ENCODE measurements at places on chromosomes 3 and 15.

DNA sequence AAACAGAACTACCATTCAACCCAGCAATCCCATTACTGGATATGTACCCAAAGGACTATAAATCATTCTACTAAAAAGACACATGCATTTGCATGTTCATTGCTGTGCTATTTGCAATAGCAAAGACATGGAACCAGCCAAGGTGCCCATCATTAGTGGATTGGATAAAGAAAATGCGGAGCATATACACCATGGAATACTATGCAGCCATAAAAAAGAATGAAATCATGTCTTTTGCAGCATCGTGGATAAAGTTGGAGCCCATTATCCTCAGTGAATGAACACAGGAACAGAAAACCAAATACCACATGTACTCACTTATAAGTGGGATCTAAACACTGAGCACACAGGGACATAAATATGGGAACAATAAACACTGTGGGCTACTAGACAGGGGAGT lies 43.1 kb upstream of the TIMP4 start:
- no peak for DNase-seq

DNA sequence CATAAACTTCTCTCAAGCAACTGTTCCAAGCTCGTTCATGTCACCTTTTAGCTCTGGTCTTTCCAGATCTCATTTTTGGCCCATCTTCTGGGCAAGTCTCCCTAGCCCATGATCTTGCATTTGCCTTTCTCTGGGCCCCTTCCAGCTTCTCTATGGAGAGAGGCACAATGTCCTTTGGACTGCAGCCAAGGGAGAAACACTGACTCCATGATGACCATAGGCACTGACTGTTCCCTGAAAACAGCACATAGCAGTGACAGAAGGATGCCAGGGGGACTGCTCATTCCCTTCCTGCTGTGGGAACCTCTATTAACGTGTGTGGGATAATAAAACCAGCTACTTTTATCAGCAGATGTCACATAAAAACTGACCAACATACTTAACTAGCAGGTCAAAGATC lies 60.3 kb downstream of the STRIT1 start:
- no peak for DNase-seq

GRCh38 chr15:57312006-57312317 lies 64.3 kb upstream of the CGNL1 start:
- DNase-seq: no peak

GRCh38 chr3:9696480-9697220 lies 7.0 kb upstream of the CPNE9 start:
- DNase-seq: no peak

DNA sequence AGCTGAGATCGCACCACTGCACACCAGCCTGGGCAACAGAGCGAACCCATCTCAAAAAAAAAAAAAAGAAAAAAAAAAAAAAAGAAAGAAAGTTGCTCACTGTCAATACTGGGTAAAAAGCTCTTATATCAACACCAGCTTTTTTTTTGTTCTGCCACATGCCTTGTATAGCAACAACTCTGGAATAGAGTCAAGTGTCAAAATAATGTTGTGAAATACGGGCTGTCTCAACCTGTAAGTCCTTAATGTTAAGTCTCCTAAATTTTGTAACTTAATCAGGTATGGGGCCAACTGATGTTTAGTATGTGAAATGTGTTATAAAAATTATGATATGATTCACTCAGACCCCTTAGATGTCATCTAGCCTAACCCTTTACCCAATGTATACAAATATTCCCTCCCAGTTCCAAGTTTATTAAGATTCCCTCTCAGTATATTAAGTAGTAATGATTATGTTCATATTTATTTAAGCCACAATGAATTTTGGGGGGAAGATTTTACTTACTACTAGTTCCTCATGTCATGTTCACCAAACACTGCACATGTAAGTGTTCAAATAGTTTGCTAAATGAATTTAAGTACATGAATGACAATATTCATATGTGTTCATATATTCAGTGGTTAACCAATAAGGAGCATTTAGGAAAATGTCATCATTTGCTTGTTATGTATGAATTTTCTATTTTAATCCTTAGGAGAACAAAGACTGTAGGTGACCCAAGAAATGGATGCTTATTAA lies 52.2 kb downstream of the GPR160 start:
- DNase-seq: no peak

DNA sequence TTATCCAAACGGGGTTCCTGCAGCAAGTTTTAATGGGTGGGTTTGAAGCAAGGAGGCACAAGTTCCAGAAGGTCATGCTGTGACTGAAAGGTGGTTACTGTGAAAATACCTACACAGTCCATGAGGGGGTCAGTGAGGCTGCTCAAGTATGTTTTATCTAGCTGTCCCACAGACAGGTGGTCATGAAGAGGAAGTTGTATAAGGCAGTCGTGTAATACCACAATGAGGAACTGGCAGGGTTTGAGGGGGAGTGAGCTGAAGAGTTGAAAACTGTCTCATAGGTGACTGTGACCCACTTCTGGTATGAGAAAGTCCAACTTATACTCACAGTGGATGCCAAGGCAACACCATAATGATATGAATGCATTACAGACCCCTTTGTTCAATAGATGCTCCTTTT lies 856.8 kb downstream of the OTOL1 start:
- no peak for DNase-seq

GRCh38 chr3:155281912-155282311 lies 11.6 kb downstream of the STRIT1 start:
- no peak for DNase-seq

GRCh38 chr3:99586701-99587100 lies 51.7 kb upstream of the COL8A1 start:
- no peak for DNase-seq

DNA sequence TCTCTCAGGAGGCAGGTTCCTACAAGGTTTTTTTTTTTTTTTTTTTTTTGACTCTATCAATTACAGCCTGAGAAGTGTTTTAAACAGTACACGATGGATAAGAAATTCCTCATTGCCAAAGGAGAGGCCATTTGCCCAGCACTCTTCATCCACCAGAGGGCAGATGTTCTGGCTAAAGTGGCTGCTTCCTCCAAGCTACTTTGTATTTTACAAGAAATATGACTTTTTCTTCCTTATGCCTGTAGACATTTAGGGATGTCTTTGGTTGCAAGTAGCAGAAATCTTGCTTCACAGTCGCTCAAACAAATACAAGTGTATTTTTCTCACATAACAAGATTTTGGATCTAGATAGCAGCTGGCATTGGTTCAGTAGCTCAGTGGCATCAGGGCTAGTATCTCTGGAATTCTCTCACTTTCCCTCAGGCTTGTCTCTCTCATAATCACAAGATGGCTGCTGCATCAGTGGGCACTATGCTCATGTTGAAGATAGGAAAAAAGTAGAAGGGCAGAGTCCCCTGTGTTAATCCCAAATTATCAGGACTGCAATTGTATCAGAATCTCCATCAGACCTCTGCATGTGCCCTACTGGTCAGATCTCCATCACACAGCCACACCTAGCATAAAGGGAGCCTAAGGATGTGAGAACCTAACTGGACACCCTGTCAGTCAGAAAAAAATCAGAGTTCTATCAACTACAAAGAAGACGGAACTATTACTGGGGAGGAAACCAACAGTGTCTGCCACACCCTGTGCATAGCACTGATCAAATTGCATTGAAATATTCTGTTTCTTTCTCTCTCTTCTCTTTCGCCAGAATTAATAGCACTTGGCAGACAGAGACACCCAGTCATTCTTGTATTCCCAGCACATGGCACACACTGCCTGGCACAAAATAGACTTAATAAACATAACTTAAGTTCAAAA lies 138.9 kb upstream of the COL8A1 start:
- DNase-seq: no peak

DNA sequence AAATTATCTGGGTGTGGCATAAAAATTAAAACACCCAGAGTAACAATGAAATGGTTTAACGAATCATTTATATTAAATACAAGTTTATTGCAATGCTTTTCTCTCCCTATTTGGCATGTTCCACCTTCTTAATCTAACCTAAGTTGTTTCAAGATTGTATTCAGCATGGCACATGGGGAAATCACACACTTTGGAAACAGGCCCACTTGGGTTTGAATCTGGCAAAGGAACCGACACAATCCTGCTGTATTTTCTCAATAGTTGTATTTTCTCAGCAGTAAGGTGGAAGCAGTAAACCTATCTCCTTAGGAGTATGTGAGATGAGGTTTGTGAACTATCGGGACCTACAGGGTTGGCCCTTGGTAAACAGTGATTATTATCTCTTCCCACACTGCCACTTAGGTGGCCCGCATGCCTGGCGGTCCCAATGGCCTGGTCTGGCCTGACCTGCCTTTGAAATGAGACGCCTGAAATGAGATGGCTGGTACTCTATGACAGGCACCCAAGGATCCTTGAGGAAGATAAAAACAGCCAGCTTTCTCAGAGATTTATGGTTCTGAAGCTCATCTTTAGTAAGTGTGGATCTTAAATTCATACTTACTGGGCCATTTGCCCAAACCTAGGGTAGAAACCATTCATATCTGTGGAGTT lies 45.3 kb upstream of the VILL start:
- no peak for DNase-seq

GRCh38 chr3:98885851-98886250 lies 15.6 kb downstream of the DCBLD2 start:
- no peak for DNase-seq

DNA sequence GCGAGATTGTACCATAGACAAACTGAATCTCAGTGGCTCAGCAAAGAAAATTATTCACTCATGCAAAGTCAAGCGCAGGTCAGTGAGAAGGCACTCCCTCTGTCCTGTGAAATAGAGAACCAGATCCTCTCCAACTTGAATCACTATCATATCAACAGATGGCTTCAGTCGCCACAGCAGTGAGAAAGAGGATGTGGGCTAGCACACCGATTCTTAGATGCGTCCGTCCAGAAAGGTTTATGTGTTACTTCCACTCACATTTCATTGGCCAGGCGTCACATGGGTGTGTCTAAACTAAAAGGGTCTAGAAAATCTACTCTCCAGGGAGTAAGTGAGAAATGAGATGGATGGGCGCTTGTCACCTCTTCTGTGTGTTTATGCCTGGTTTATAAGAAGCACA lies 141.6 kb upstream of the KBTBD8 start:
- DNase-seq: no peak

GRCh38 chr3:70276901-70277300 lies 35.5 kb downstream of the MDFIC2 start:
- no peak for DNase-seq

DNA sequence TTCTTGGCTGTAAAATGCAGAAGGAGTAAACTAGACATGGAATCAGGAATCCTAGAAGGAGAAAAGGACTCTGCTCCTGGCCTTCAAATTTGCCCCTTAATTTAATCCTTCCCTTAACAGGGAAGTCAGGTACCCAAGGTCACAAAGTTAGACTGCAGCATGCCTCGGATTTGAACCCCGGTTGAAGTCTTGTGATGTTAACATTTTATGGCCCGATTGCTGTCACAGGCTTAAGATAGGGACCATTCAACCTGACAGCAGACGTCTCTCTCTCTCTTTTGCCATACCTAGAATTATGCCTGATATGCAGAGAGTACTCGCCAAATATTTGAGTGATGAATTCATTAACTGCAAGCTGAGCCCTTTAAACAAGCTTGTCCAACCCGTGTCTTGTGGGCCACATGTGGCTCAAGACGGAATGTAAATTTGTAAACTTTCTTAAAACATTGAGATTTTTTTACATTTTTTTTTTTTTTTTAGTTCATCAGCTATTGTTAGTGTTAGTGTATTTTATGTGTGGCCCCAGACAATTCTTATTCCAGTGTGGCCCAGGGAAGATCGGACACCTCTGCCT lies 217.2 kb downstream of the THSD4 start:
- no peak for DNase-seq

DNA sequence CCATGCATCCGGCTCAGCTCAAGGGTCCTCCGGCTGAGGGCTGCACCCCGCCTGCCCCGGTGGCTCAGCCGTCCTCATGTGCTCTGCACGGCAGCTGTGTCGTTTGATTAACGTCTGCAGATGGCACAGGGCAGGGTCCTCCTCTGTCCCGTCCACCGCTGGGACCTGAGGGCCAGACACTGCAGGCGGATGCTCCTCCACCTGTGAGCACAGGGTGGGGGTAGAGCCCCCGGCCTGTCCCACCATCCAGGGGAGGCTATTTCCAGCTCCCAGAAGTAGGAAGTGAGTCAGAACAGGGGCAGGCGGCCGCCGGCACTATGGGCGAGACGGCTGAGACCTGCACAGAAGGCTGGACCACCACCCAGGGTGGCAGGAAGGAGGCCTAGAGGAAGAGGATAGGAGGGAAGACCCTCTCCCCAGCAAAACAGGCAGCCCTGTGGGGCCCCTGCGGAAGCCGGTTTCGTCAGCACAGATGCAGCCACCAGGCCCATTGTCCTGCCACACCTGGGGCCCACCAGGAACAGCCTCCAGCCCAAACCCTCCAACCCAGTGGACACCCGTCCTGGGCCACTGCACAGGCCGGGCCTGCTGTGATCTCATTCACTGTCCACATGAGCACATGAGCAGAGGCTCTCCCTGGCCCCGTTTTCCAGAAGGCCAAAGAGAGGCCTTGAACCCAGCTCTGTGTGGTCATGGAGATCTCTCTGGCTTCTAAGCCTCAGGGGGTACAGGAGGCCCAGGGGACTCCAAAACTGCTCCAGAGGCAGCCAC lies 12.6 kb upstream of the PLXND1 start:
- no peak for DNase-seq

- no peak for DNase-seq
Measured at GRCh38 chr3:25461946-25462345, 33.9 kb downstream of the RARB start.

DNA sequence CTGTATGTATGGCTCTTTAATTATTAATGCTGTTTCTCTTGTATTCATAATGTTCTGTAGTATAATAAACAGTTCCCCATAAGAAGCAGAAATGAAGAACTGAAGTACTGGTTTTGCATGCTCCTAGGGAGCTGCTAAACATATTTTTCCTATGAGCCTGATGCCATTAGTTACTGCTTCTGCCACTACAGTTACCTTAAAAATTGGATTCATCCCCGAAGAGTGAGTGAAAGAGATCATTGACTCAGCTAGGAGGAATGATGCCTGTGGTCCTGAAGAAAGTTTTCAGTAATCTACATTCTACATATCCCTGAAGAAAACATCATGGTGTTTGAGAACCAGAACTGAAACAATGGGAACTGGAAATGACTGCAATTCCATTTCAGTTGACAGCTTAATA lies 37.1 kb upstream of the ST3GAL6 start:
- no peak for DNase-seq

DNA sequence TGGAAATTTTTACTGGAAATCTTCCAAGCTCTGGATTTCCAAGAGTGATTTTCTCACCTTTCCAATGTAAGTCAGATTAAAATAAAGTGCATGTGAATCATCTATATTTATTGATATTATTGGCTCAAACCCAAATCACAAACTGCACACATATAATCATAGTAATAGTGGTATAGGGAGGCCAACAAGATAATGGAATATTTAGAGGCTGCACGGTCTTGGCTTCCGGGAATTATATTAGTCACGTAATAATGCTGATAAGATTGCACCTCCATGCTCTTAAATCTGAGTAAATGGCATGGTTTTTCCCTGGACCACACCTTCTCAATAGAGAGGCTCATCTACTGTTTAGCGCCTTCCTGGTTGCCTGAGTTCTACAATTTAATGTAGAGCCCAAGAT lies 567.1 kb upstream of the NR2F2 start:
- DNase-seq: no peak

DNA sequence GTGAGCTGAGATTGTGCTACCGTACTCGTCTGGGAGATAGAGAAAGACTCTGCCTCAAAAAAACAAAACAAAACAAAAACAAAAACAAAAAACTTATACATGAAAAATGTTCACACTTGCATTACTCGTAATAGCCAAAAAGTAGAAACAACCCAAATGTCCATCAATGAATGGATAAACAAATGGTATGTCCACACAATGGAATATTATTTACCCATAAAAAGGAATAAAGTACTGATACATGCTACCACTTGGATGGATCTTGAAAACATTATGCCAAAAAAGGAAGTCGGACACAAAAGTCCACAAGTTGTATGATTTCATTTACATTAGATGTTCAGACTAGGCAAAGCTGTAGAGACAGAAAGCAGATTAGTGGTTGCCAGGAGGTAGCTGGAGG lies 26.7 kb downstream of the PCYT1A start:
- no peak for DNase-seq
